ENCODE measurements at places on chromosomes 1 and 21.
A peak's percentile ranks its signal among the peaks of the same experiment; 100 is the strongest.

DNA sequence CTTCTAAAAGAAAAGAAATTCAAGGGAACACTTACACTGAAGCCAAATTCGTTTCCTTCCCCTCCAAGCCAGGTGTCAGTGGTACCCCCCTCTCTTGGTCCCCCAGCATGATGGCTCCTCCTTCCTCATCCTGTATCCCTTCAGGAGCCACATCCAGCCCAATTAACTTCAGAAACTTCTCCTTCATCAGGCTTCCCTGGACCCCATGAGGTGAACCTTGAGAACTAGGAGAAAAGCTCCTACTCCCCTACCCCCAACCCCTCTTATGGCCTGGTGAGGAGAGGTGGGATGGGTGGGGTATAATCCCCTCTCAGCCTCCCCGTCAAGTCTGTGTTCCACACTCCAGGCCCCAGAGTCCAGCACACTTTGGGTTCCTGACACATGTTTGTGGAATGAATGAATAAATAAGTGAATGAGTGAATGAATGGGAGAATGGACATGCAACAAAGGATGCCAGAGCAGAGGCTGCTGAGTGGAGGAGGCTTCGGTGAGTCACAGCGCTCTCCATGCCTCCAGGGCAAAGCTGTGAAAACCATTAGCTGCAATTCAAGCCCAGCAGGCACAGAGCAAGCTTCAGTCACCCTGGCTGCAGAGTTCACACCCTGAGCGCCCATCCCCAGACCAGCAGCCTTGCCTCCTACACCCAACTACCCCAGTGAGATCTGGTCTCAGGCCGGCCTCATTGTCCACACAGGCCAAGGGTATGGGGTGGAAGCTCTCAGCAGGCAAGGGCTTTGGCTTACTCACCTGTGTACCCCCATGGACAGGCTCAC is 43.8 kb downstream of the BATF3 start:
- DNase-seq = no peak

DNA sequence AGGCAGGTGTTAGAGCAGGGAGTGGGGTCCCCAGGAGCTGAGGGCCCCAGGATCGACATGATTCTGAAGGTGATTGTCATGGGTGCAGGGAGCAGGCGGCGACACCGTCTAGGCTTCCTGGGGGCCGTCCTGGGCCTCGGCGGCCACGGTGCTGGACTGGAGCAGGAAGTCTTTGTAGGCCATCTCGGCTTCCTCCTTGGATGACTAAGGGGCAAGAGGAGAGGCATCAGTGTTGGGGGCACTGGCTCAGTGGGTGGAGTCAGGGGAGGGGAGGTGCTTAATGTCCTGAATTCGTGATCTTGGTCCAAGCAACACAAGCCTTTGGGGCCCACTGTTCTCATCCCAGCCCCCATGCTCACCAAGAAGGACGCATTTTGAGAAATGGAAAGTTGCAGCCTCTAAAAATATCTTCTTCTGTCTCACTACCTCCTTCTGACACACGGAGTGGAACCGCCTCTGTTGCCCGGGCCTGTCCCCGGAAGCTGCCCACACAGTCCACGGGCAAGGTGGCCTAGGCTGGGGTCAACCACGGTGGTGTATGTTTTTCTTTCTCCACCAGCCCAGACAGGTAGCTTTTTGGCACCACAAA is 8.6 kb upstream of the FCMR start:
- DNase-seq = no peak

- DNase-seq = no peak
These were observed 55.9 kb downstream of the BCAR3 start for GRCh38 chr1:93625582-93626327.

DNA sequence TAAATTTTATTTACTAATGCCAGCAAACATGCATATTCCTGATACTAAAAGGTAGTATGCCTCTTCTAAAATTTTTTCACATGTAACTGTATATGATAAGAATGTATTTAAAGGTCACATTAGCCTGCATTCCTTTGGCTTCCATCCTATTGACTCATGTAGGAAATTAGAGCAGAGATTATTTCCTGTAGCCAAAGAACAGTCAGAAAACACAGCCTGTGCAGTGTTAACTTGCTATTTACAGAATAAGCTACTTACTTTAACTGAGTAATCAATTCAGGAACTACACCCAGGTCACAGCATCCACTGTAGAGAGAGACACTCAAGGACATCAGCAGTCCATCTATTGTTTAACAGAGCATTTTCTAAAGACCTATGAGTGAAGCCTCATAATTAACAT is 154.5 kb upstream of the ADGRL4 start:
- DNase-seq = no peak

- no peak for DNase-seq
These were observed 29.3 kb downstream of the IFNGR2 start for GRCh38 chr21:33432496-33432895.

- peak; percentile 68 for DNase-seq
These were observed 301.2 kb upstream of the SPAG17 start for GRCh38 chr1:118486199-118486598.

DNA sequence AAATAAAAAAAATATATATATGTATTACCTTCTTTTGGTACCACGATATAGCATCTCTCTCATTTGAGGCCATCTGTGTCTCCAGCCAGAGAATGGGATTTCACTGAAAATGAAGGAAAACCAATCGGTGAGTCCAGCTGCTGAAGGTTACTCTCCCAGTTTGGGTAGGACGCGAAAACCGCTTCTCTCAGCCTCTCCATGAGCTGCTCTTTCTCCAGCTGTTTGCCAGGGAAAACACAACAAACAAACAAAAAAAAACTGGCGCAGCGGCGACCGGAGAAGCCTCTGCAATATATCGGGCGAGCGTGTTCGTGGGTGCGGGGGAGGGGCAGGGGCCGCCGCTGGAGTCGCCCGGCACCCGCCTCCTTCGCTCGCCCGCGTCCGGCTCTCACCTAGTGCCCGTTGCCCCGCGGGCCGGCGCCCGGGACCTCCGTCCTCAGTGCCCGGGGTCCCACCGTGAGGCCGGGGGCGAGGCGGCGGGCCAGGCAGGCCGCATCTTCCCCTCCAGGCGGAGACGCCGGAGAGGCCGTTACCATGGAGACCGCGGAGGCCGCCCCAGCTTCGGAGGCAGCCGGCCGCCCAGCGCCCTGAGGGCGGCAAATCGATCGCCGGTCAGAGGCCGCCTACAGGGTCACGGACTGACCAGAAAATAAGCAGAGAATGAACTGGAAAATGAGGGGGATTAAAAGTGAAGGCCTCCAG is 504 bp downstream of the PHTF1 start:
- DNase-seq = peak; percentile 79

- DNase-seq = no peak
These were observed 5.4 kb downstream of the CDC42 start for GRCh38 chr1:22057861-22058260.

- DNase-seq = no peak
These were observed 139.7 kb downstream of the TSEN15 start for GRCh38 chr1:184191181-184191621.

DNA sequence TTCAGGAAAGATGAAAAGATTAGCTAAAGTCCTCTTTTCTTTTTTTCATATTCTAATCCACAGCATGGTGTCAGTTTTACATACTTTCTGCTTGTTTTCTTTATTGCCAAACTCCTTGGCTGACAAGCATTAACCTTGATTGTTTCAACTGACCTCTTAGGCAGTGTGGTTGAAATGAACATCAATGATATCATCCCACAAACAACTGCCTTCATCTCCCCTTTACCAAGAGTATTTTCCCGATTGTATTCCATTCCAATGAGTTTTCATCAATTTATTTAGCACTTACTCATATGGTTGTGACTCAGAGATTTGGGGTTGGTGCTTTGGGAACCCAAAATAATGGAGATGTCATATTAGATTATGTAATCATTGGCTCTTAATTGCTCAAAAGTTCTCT is 71.8 kb downstream of the SPAG17 start:
- DNase-seq = no peak

GRCh38 chr1:69587391-69587790 is 19.7 kb downstream of the LRRC7 start:
- DNase-seq = no peak

DNA sequence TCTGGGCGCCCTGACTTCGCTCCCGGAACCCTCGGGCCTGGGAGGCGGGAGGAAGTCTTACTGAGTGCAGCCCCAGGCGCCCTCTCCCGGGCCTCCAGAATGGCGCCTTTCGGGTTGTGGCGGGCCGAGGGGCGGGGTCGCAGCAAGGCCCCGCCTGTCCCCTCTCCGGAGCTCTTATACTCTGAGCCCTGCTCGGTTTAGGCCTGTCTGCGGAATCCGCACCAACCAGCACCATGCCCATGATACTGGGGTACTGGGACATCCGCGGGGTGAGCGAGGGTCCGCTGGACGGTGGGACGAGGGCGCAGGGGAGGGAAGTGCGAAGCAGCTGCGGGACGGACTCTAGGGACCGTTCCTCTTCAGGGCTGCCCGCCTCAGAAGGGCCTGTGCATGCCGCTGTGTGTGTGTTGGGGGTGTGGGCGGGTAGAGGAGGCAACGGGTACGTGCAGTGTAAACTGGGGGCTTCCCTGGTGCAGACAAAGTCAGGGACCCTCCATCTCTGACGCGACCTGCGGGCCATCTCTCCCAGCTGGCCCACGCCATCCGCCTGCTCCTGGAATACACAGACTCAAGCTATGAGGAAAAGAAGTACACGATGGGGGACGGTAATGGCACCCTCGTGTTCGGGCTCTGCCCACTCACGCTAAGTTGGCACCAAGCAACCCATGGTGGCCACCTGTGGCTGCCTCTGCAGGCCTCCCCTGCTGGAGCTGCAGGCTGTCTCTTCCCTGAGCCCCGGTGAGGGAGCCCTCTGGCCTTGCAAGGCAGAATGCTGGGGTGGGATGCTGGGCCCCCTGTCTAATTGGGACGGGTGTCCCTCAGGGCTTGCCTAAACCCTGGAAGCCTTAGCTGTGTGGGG is at the start of gene GSTM1:
Gene GSTM1 (plus strand): TSS at position 177 of the 859 bp plus-strand sequence. CDS start 57 bp downstream, at position 234.
- no peak for DNase-seq

Data from NCI-H1105 (cell line).